ENCODE measurements at places on chromosomes 2 and 18.

- no peak for DNase-seq
Observed at GRCh38 chr18:12777500-12777944, 74.7 kb downstream of the PSMG2 start.

GRCh38 chr18:3720818-3721545 lies 271.0 kb downstream of the TGIF1 start:
- no peak for DNase-seq

GRCh38 chr18:79377187-79377891 lies 18.4 kb upstream of the NFATC1 start:
- no peak for DNase-seq

DNA sequence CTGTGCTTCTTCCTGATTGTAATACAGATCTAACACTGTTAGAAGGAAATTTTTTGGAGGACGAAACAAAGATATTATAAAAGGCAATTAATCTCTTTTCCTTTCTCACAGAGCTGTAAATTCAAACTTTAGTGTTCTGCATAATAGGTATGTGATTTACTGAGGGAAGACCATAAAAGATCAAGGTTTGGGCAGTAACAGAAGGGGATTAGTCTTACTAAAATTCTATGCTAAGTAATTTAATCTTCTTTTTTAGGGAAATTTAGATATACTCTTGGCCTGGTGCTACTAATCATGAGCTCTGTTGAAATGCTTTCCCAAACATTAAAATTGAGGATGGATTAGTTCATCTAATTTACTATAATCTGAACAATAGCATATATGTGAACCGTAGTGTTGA lies 8.8 kb upstream of the QPCT start:
- no peak for DNase-seq

DNA sequence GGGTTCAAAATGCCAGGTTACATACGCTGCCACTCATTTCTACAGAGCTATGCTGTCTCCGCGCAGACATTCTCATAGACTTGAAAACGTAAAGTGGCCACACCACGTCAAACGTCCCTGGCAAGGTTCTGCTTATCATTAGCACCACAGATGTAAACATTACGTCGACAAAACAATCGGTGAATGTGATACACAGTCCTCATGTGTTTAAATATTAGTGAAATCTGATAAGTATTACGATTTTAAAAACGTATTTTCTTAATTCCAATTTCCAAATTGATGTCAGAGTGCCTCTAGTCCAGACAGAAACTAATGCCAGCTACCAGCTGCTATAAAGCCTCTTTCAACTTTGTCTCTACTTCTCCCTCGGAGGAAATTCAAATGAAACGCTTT lies 1.2 kb downstream of the STK17B start:
- DNase-seq, result peak; percentile 73

DNA sequence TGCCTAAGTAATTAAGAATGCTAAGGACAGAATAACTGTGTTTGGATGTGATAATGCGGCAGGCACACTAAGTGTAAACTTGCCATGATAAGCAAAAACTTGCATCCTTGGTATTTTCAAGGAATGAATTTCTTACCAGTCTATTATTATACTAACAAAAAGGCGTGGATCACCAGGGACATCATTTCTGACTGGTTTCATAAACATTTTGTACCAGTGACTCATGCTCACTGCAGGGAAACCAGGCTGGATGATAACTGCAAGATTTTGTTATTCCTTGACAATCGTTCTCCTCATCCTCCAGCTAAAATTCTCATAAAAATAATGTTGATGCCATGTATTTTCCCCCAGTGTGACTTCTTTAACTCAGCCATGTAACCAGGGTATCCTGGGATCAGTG lies 289.5 kb downstream of the CDCA7 start:
- DNase-seq, result no peak

- no peak for DNase-seq
Observed at GRCh38 chr2:22274661-22275060, 1110.3 kb upstream of the KLHL29 start.

- DNase-seq, result no peak
Observed at GRCh38 chr2:241465543-241465942, 42.8 kb downstream of the STK25 start.
